ENCODE measurements at places on chromosomes 5 and 9.

DNA sequence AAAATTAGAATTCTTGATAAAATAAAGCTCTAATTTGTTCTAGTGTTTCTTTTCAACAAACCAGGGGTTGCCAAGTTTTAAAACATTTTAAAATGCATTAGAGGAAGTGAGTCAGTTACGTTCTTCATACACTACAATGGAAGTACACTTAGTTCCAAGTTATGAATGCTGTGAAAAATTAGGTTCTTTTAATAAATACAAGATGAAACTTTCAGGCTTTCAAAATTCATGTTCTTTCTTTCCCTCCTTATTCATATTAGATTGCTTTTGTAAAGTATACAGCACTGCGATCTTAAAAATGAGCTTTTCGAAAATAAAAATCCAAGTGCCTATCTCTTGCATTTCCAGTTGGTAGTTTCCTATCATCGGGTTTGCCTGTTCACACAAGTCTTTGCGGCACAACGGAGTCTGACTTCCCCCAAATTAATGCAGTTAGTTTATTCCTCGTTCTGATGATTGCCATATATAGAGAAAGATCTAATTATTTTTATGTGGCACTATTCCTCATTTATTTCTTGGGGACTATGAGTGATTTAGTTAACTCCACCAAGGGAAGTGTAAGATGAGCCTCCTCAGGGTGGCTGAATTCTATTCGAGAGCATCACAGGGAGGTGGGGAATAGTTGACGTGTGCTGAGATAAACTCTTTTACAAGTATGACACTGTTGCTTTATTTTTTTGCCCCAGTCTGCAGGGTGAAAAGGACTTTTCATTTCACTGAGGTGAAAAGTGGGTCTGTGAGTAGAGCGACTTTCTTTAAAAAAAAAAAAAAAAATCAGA, 238.2 kb downstream of the CD180 start:
- no peak for DNase-seq

DNA sequence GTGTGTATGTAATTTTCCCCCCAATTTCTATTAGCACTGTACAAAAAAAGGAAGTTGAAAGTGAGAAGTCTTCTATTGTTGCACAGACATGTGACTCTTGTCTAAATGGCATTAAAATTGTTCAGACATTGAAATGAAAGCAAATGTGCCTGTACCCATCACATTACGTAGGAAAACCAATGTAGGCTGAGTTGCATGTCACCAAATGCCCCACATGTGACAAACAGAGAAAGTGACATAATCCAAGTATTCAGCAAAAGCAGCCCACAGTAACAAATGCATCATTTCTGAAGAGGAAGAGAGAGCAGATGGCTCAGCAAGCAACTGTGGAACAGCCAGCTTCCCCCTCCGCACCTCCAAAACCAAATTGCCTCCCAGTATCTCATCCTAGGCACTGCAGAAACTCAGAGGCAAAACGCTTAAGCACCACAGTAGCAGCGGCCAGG, 161.5 kb upstream of the NR4A3 start:
- DNase-seq = peak; percentile 24

DNA sequence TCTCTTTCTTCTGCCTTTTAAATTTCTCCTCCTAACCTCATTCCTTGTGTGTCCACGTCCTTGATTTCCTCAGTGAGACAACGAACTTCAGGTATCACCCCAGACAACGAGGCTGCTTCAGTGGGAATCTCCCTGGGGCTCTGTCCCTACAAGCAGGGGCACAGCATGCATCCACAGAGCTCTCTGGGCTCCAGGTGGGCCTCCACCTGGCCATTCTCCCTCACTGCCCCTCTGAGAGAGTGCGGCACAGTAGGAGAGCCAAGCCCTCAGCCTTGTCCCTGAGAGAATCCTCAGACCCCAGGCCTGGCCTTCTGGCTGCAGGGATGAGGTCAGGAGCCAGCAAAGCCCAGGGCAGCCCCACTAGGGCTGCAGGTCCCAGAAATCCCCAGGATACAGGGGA, 105.3 kb downstream of the LHFPL2 start:
- no peak for DNase-seq

DNA sequence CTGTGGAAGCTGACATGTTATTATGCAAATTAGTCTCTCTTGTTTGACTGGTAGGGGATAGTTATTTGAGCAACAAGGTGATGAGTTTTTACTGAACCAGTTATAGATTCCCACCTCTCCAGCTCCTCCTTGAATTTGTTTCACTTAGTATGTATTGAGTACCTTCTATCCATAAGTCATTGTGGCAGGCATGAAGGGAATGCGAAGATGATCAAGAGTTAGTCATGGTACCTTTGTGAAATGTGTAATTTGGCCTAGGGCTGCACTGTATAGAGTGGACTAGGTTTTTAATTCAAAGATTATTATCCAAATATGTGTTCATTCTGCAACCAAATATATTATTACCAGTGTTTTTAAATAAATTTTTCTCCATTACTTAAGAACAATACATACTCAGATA, 110.1 kb downstream of the HACD4 start:
- no peak for DNase-seq

- DNase-seq = no peak
Measured at GRCh38 chr9:127140842-127141675, 18.6 kb upstream of the ANGPTL2 start.

DNA sequence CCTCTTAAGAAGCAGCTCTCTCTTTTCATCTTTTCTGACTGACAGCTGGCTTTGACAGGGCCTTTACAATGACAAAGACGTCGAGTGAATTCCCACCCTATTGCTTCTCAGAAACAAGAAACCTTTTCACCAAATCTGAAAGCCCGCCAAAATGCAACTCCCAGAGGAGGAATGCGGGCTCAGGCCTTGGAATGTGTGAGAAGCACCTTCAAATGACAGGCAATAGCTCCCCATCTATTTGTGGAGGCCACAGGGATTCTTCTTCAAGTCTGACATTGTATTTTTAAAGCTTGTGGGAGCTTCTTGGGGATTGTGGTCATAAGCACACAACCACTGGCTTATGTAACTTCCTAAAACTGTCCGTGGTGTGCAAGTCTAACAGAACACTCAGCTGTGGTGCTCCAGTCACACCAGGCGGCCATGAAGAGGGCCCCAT, 72.7 kb downstream of the DPYSL3 start:
- no peak for DNase-seq

DNA sequence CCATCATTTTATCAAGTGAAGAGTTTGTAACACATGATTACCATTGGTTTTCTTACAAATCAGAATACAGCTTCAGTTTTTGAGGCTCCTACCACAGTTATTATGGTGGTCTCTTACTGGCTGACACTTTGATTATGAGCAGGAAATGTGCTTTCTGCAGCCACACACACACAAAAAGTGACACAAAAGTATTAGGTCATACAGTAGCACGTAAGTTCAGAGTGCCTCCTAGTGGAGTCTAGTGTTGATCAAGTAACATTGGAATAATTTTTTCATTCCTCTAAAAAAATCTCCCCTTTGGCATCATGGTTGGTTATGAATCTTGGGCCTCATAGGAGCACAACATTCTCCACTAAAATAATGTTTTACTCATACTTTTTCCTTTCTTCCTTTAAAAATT, 37.6 kb downstream of the PAM start:
- peak; percentile 18 for DNase-seq

DNA sequence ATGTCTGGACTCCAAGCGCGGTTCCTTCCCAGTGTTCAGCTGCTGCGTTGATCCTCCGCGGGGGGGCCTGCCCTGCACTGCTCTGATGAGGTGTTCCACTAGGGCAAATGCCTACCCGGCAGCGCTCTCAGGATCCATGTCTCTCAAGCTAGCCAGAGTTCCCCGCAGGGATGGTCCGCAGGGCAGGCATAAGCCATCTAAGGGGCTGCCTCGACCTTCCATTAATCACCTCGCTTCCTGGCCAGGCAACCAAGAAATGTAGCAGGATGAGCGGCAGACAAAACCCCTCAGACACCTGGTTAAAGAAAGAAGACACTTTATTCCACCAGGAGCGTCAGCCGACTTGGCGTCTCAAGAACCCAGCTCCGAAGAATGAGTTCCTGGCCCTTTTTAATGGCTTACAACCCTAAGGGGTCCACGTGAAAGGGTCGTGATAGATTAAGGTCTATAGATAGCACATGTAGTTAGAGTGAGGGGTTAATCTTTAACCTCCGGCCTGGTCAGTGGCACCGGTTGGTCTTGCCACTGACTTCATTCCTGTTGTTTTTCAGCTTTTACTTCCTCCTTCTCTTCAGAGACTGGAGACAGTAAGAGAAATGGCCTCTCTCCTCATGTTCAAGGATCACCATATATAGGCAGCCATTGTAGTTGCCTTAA, 47.2 kb upstream of the COX7C start:
- DNase-seq = no peak

GRCh38 chr5:132310141-132310834, 16.1 kb downstream of the SLC22A4 start:
- DNase-seq = no peak

Data from CD4-positive, alpha-beta T cell treated with Interleukin-12 subunit alpha and Interleukin-12 subunit beta, for 1 hour (primary cell).